ENCODE measurements at places on chromosomes 13 and 19.

GRCh38 chr19:14114854-14115253 is 2.7 kb downstream of the PRKACA start:
- no peaks in the 10 kb centered on the region for H3K27me3 ChIP-seq
- H3K4me3 ChIP-seq = no peak overlapping the region
- DNase-seq = no peak
- H3K27ac ChIP-seq = peak overlapping the region; percentile 95
- peaks cover 35% of the 10 kb centered on the region for H3K4me1 ChIP-seq
- H3K36me3 ChIP-seq = no peaks in the 10 kb centered on the region

DNA sequence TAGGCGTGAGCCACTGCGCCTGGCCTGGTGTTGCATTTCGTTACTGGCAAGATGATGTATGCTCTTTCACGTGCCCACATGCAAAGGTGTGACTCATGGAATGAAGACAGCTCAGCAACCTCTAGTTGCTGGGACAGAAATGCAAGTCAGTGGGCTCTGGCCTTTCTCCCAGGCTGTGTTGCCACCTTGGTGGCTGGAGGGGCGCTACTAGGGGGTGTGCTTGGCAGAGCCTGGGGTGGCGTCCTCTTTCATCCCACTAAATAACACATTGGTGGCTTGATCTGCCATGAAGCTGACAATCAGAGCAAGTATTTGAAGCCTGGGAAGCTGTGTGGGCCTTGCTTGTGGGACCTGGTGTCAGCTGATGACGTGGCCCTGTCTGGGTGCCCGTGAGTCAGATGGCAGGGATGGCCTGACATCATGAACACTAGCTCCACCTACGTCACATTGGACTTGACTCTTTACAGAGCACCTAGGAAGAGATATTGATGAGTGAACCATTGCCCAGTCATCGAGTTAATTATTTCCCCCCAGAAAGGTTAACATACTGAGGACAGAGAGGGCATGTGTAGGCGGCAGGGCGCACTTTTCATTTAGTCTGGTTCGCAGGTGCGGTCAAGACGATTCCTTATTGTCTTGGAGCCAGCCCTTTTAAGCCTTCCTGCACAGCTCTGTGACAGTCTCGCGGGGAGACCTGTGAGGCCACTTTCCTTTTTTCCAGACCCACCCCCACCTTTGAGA is 154.2 kb downstream of the TM9SF2 start:
- H3K27ac ChIP-seq = peak overlapping the region; percentile 67
- DNase-seq = no peak
- peaks cover 42% of the 10 kb centered on the region for H3K4me1 ChIP-seq
- H3K27me3 ChIP-seq = no peaks in the 10 kb centered on the region

GRCh38 chr19:45468803-45469131 is 971 bp downstream of the FOSB start:
- no peaks in the 10 kb centered on the region for H3K27me3 ChIP-seq
- no peak for DNase-seq
- H3K27ac ChIP-seq = peak overlapping the region; percentile 99
- H3K36me3 ChIP-seq = no peaks in the 10 kb centered on the region
- H3K4me3 ChIP-seq = peak overlapping the region; percentile 74
- peaks cover 41% of the 10 kb centered on the region for H3K4me1 ChIP-seq

- no peak overlapping the region for H3K4me3 ChIP-seq
- no peak overlapping the region for H3K27ac ChIP-seq
- H3K27me3 ChIP-seq = no peaks in the 10 kb centered on the region
Measured at GRCh38 chr13:35826626-35827254, 304.4 kb downstream of the DCLK1 start.

DNA sequence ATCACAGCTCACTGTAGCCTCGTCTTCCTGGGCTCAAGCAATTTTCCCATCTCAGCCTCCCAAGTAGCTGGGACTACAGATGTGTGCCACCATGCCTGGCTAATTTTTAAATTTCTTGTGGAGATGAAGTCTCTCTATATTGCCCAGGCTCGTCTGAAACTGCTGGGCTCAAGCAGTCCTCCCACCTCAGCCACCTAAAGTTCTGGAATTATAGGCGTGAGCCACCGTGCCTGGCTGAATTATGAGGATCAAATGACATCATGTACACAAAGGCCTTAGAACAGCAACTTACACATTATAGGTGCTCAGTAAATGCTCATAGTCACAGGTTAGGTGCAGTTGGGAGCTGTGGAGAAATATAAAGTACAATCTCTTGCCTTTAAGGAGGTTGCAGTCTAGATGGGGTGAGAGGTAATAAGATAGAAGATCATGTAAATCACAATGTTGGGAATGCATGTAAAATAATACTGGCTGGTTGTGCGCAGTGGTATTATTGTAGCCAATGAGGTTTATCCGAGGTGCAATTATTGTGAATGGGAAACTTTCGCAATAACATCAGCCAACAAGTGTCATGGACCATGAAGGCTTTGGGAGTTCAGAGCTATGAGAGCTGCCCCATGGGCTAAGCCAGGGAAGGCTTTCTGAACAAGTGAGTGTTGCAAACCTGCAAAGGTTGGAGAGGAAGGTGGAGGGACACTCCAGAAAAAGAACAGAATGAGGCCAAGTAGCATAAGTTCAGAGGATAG is 29.8 kb upstream of the CXCL17 start:
- no peaks in the 10 kb centered on the region for H3K27me3 ChIP-seq
- no peaks in the 10 kb centered on the region for H3K36me3 ChIP-seq
- H3K4me3 ChIP-seq = no peak overlapping the region
- no peaks in the 10 kb centered on the region for H3K4me1 ChIP-seq
- no peak for DNase-seq

DNA sequence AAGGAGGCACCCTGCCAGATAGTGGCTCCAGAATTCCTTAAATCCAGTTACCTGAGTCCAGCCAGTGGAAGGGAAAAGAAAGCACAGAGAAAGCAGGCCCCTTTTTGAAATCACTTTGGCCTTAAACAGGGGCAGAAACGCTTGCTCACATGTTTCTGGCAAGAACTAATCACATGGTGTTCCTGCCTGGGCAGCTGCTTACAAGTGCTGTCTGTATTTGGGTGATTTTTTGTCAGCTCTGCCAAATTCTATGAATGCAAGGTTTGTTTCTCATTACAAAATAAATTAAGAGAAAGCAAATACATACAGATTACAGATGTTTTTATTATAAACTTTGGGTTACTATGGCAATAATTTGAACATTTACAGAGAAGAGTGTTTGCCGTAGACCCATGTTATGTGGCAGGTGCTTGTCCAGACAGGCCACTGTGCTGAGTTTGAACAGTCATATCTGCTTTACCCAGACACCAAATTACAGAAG is 1237.8 kb downstream of the SLITRK5 start:
- H3K27ac ChIP-seq = no peak overlapping the region
- H3K4me3 ChIP-seq = no peak overlapping the region
- H3K36me3 ChIP-seq = no peaks in the 10 kb centered on the region
- peaks cover 3% of the 10 kb centered on the region for H3K4me1 ChIP-seq
- DNase-seq = no peak

DNA sequence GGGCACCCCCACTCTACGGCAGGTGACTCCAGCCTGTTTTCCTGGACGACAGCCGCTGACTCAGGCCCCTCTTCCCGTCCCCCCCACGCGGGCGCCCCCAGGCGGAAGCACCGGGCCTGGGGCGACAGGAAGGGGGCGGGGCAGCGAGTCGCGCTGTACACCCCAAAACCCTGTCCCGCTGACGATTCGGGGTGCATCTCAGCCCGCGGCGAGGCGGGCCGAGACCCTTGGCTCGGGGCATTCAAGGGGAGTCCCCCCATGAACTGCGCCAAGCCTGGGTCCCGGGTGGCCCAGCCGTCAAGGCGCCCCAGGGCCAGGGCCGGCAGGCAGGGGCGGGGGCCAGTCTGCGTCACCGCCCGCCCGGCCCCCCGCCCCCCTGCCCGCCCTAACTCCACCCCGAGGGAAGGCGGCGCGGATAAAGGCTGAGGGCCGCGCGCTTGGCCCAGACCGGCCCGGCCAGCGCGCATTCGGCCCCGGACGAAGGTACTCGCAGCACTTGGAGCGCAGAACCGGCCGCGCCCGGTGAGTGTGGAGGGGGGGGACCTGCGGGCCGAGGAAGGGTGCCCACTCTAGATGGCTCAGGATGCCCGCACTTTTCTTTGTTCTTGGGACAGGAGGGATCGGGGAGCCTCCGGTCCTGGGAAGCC is at the start of gene MIDN:
Gene MIDN, plus strand, starts transcription at position 445 of the 647 bp plus-strand sequence. CDS start 1,714 bp downstream, outside the sequence.
- no peaks in the 10 kb centered on the region for H3K36me3 ChIP-seq
- H3K27ac ChIP-seq = peak within 1 kb of the TSS; percentile 96
- DNase-seq = no peak
- peaks cover 59% of the 10 kb centered on the region for H3K4me1 ChIP-seq

GRCh38 chr13:83298617-83299016 is 583.7 kb downstream of the SLITRK1 start:
- no peaks in the 10 kb centered on the region for H3K4me1 ChIP-seq
- no peaks in the 10 kb centered on the region for H3K27me3 ChIP-seq
- no peak for DNase-seq
- no peak overlapping the region for H3K4me3 ChIP-seq
- H3K36me3 ChIP-seq = no peaks in the 10 kb centered on the region
- no peak overlapping the region for H3K27ac ChIP-seq

GRCh38 chr13:26585136-26585535 is 27.7 kb downstream of the WASF3 start:
- H3K36me3 ChIP-seq = no peaks in the 10 kb centered on the region
- no peaks in the 10 kb centered on the region for H3K4me1 ChIP-seq
- no peak overlapping the region for H3K27ac ChIP-seq

DNA sequence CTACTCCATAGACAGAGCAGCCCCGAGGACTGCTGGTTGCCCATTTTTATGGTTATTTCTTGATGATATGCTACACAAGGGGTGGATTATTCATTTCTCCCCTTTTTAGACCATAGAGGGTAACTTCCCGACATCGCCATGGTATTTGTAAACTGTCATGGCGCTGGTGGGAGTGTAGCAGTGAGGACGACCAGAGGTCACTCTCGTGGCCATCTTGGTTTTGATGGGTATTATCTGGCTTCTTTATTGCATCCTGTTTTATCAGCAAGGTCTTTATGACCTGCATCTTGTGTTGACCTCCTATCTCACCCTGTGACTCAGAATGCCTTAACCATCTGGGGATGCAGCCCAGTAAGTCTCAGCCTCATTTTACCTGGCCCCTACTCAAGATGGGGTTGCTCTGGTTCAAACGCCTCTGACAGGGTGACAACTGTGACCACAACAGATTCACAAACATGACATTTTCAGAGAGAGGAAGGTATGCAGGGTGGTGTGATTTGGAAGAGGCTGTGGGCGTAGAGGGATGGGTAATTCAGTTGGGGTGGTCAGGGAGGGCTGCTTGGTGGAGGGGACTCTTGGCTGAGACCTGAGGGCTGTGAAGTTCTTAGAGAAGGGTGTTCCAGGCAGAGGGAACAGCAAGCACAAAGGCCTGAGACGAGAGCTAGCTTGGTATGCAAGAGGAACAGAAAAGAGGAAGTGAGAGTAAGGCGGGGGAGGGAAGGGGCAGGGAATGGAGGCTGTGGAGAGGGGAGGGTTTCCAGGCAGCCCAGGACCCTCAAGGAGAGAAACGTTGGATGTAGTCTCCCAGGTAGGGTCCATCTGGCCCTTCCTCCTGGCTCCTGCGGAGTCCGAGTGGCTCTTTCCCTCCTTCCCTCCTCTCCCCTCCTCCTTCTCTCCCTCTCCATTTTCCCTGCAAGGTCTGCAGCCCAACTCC is 23.5 kb downstream of the FAM187B start:
- no peaks in the 10 kb centered on the region for H3K36me3 ChIP-seq
- peaks cover 4% of the 10 kb centered on the region for H3K4me1 ChIP-seq
- no peak for DNase-seq
- H3K27ac ChIP-seq = no peak overlapping the region

DNA sequence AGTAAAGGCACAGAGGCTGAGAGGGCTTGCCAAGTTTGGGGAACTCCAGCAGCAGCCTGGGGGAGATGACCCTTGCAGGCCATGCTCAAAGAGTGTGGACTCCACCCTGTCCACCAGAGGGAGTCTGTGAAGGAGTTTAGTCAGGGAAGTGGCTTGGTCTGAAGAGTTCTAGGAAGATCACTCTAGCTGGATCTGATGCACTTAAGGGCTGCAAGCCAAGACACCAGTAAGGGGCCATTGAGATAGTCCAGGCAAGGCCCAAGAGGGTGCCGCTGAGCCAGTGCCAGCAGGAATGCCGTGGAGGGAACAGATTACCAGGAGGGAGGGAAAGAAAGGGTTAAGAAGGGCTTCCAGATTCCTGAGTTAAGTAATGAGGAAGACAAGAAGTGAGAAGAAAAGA is 68.7 kb downstream of the ZAR1L start:
- H3K27ac ChIP-seq = no peak overlapping the region
- H3K27me3 ChIP-seq = no peaks in the 10 kb centered on the region
- no peak for DNase-seq
- H3K4me1 ChIP-seq = no peaks in the 10 kb centered on the region

GRCh38 chr13:112244495-112245177 is 131.5 kb upstream of the SPACA7 start:
- no peak overlapping the region for H3K27ac ChIP-seq
- H3K4me1 ChIP-seq = no peaks in the 10 kb centered on the region
- no peak overlapping the region for H3K4me3 ChIP-seq
- DNase-seq = no peak
- no peaks in the 10 kb centered on the region for H3K36me3 ChIP-seq
- H3K27me3 ChIP-seq = no peaks in the 10 kb centered on the region

DNA sequence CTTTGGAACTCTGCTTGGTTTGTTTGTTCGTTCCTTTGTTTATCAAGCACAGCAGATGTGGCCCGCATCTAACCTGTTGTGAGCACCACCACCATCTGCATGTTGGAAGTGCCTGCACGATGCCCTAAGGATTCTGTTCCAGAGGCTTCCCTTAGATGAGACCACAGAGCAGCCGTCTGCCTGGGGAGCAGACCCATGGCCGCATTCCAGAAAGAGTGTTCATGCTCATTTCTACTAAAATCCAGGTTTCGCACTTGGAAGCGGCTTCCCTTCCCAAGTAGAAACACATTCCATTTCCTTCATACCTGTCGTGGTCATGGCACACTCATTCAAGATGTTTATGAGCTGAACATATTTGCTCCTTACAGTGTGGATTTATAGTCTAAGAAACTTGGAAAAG is 27.2 kb downstream of the COL4A2 start:
- peak overlapping the region; percentile 20 for H3K27ac ChIP-seq
- no peak for DNase-seq
- H3K4me1 ChIP-seq = no peaks in the 10 kb centered on the region
- H3K4me3 ChIP-seq = no peak overlapping the region
- H3K27me3 ChIP-seq = no peaks in the 10 kb centered on the region

DNA sequence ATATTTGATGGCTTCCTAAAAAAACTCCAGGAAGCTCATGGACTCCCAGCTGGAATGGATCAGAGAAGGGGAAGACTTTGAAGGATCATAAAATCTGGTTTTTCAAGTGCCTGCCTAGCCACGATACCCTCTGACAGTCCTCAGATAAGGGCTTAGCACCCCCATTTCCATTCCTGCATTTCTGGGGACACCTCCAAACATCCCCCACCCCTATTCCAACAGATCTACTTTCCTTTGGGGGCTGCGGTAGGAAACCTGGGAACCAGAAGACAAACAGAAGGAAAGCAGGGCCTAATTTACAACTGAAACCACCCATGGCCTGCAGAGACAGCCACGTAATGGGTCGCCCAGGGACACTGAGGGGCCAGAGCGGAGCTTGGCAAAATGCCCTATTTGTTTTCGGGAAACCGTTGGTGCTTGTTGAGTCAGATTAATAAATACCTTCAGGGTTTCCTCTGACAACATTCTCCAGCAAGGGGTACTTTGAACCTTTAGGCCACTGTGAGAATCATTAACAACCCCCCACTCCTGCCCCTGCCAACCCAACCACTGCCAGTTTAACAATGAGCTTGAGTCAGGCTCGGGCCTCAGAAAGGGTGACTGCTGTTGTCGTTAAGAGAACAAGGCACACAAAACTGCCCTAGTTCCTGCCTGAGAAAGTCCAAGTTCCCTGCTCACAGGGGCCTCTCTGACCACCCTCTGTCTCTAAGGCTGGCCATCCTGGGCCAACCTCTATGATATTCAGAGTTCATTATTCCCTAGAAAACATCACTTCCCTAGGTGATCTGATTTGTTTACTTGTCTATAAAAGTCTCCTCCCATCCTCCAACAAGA is 23.5 kb downstream of the RHPN2 start:
- no peaks in the 10 kb centered on the region for H3K36me3 ChIP-seq
- no peak overlapping the region for H3K27ac ChIP-seq
- no peak for DNase-seq
- H3K27me3 ChIP-seq = no peaks in the 10 kb centered on the region
- no peaks in the 10 kb centered on the region for H3K4me1 ChIP-seq

Data from esophagus squamous epithelium (tissue), 5 donors.